ENCODE measurements at places on chromosomes 1 and 21.

DNA sequence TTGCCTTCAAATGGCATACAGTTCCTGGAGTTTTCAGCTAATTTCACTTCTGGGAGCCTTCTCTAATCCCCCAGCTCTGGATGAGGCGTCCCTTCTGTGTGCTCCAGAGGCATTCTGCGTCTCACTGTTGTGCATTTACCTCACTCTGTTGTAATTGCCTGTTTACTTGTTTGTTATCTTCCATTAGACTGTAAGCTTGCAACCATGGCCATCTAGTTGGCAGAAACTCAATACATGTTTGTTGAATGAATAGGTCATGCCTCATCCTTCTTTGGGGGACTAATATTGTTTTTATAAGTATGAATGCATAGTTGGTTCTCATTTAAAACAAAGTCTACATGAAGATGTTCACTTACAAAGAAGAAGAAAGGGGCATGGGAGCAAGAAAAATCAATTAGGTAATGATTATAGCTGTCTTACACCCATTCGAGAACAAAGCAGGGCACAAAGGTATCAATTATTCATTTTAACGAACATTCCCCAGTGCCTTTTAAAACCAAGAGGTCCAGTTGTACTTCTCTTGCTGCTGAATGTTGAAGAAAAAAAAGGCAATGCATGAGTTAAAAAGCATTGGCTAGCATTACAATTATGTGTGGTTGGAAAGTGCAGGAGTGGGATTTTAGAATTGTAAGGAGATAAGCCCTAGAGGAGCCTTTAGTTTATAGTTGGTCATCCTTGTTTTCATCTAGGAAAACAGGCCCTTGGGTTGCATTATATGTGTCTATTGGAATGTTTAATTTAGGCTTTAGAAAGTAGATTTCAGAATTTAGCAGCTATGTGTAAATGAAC lies 6.0 kb downstream of the RGL1 start:
- no peak for DNase-seq

DNA sequence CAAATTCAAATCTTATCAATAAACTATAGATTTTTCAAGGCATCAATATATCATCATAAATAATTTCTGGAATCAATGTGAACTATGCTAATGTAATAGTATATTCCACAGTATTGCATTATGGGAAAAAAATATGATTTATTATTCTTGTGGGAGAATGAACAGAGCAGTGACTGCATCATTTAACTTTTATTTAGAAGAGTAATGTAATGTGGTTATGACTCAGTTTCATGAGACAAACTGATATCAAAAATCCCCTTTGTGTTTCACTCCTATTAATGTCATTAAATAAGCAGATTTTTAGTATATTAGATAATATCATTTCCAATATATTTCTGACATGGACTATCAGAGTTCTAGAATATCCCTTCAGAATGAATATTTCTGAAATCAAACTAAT lies 187.6 kb downstream of the LRRC40 start:
- no peak for DNase-seq

DNA sequence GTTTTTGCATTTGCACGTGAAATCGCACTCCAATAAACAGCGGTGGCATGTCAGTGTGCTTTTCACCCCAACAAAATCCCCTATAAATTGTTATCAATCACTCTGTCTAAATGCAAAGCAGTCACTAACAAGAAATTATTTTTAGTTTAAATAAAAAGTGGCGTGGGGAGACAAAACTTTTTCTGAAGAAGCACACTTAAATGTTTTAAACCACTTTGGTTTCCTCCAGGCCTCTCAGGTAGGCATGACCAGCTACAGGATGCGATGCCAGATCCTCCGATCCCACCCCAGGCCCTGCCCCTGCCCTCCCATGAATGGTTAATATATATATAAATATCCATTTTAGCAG lies 3.6 kb downstream of the FMO1 start:
- DNase-seq, result no peak

DNA sequence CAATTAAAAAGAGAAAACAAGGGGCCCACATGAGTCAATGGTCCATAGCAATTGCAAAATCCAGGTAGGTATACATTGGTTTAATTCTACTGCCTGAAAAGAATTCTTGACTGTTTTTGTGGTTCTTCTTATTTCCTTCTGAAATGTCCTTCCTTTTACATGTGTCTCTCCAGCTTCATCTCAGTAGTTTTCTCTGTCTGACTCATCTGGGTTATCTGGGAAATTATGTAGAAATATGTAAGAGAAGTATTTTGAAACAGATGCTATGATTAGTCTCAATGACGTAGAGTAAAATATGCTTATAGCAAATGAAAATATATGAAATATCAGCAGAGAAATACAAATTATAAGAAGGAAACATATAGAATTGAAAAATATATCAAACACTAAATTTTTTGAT lies 953.2 kb downstream of the BRINP3 start:
- DNase-seq, result no peak

DNA sequence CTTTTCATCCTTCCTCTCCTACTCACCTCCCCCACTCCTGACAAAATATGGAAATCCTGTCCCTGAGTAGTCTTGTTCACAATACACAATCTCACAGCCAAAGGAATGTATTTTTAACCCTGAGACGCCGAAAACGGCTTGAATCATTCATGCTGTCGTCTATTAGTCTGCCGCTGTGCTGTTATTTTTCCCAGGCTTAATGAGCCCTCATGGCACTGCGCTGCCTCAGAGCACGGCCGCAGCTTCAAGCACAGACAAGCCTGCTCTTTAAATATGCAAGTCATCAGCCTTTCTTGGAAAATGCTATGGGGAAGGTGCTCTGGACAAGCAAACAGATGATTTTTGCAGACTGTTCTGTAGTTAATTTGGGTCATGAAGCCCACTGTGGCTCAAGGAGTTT lies 302.7 kb downstream of the DISC1 start:
- no peak for DNase-seq

GRCh38 chr1:119651641-119652040 lies 3.6 kb upstream of the ZNF697 start:
- no peak for DNase-seq

DNA sequence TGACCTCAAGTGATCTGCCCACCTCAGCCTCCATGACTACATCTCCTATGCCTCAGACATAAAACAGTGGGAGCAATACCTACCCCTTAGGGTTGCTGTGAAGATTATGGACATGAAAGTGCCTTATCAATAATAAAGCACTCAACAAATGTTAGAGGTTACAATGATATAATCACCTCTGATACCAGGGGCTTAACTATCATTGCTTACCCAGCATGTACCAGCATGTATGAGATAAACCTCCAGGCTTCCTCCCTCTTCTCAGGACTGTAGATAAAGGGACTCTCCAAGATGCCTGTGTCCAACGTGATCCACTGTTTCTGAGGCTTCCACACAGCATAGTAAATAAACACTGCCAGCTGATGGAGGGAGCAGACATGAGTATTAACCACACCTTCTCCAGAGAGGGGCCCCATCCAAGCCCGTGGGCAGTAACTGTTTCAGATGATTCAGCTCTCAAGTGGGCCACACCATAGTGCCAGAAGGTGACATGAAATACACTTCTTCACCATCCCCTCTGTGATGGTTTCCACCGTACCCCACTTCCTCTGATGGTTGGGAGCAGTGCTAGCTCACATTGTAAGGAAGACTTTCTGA lies 26.2 kb downstream of the RHBDL2 start:
- no peak for DNase-seq

Data from HT-29 (cell line).